Thymus (tissue), 14 donors: ENCODE measurements at places on chromosomes 1 and 21. TPM values are rescaled to one million over a fixed set of nuclear protein-coding genes. Genes with fewer than 3 reads are reported as not detected.

GRCh38 chr1:231931146-231931545 lies 304.6 kb downstream of the DISC1 start:
- no peak overlapping the region for H3K4me3 ChIP-seq
- H3K36me3 ChIP-seq, result no peaks in the 10 kb centered on the region
- no peaks in the 10 kb centered on the region for H3K27me3 ChIP-seq
- DNase-seq, result no peak

DNA sequence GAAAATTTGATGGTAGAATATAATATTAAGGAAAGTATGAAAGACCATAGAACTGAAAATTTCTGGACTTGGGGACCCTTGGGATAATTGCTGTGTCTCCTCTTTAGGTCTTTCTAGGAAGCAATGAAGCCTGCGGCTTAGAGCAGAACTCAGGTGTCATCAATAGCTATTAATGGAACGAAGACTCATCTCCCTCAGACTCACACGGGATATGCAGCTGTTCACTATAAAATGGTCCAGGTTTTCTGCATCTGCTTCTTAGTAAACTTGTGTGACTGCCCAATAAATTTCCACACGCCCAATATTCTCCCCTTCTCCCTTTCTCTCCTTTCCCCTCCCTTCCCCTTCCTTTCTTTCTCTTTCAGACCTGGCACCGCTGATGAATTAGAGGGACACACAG lies 392.5 kb downstream of the HLX start:
- H3K4me1 ChIP-seq, result no peaks in the 10 kb centered on the region
- no peaks in the 10 kb centered on the region for H3K36me3 ChIP-seq
- no peak overlapping the region for H3K4me3 ChIP-seq
- no peak for DNase-seq
- no peak overlapping the region for H3K27ac ChIP-seq
- H3K27me3 ChIP-seq, result no peaks in the 10 kb centered on the region

DNA sequence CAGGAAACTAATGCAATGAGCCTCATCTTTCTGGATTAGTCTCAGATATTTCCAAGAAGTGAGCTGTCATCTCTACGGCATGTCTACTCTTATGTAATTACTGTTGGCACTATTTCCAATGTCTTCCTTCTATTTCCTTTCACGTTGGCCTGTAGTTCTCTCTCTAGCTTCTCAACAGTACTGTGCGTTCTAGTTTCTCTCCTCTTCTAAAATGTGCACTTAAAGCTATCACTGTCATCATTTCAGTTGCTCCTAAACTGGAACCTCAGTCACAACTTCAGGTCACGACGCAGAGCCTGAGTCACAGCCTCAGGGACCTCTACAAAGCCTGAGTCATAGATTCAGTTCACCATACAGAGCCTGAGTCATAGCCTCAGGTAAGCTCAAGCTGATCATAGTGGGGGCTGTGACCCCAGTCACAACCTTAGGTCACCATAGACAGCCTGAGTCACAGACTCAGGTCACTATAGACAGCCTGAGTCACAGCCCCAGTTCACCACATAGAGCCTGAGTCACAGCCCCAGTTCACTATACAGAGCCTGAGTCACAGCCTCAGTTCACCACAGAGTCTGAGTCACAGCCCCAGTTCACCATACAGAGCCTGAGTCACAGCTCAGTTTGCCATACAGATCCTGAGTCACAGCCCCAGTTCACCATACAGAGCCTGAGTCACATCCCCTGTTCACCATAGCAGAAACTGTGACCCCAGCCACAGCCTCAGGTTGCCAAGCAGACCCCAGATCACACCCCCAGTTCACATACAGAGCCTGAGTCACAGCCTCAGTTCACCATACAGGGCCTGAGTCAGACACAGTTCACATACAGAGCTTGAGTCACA lies 13.0 kb downstream of the WNT9A start:
- H3K27ac ChIP-seq, result no peak overlapping the region
- no peak for DNase-seq
- H3K27me3 ChIP-seq, result no peaks in the 10 kb centered on the region
- H3K4me1 ChIP-seq, result no peaks in the 10 kb centered on the region

Gene ADCY10
- total RNA-seq, result 0.09 TPM

Gene NBPF14
- 9.7 TPM for total RNA-seq

- H3K27me3 ChIP-seq, result no peaks in the 10 kb centered on the region
- DNase-seq, result no peak
- H3K27ac ChIP-seq, result no peak overlapping the region
- H3K36me3 ChIP-seq, result no peaks in the 10 kb centered on the region
Measured at GRCh38 chr1:59481881-59482505, 185.1 kb downstream of the FGGY start.
